Spinal cord (tissue), 10 donors: ENCODE measurements at places on chromosomes 3 and 15. TPM values are rescaled to one million over a fixed set of nuclear protein-coding genes. Genes with fewer than 3 reads are reported as not detected.

Gene WDR49
- total RNA-seq: 30.9 TPM

Gene MUC13
- not detected for total RNA-seq

Gene RGMA
- total RNA-seq: 20.7 TPM

Gene ACTC1
- total RNA-seq: 2.0 TPM

Gene NSUN3
- 33.8 TPM for total RNA-seq

- peak; percentile 34 for DNase-seq
- peaks cover 4% of the 10 kb centered on the region for H3K4me1 ChIP-seq
- H3K36me3 ChIP-seq: peaks cover 32% of the 10 kb centered on the region
- H3K27me3 ChIP-seq: no peaks in the 10 kb centered on the region
- no peak overlapping the region for H3K27ac ChIP-seq
Observed at GRCh38 chr3:53102601-53103147, 27.6 kb downstream of the RFT1 start.

GRCh38 chr3:46946856-46947545, 29.5 kb downstream of the CCDC12 start:
- peaks cover 21% of the 10 kb centered on the region for H3K4me1 ChIP-seq
- H3K4me3 ChIP-seq: no peak overlapping the region
- no peak for DNase-seq

DNA sequence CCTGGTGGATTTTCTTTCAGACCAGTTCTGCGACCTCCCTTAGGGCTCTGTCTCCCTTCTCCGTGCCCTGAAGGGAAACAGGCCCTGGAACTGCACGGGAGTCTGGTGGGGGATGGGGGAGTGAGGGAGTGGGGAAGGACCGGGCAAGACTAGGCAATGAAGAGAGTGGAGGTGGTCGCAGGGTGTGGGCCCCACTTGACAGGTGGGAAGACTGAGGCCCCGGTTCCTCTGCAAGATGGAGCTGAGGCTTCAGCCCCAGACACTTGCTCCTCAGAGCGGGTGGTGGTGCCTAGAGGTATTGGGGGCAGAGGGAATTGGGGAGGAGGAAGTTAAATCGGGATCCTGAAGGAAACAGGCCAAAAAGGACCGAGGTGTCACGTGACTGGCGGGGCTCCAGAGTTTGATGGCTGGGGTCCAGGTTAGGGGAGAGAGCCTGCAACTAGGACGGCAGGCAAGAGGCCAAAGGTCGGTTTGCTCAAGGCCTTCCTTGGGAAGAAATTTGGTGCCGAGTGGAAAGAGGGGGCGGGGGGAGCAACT, 597 bp upstream of the CAMK1 start:
- peak overlapping the region; percentile 86 for H3K27ac ChIP-seq
- H3K4me3 ChIP-seq: peak overlapping the region; percentile 48
- peaks cover 13% of the 10 kb centered on the region for H3K36me3 ChIP-seq

DNA sequence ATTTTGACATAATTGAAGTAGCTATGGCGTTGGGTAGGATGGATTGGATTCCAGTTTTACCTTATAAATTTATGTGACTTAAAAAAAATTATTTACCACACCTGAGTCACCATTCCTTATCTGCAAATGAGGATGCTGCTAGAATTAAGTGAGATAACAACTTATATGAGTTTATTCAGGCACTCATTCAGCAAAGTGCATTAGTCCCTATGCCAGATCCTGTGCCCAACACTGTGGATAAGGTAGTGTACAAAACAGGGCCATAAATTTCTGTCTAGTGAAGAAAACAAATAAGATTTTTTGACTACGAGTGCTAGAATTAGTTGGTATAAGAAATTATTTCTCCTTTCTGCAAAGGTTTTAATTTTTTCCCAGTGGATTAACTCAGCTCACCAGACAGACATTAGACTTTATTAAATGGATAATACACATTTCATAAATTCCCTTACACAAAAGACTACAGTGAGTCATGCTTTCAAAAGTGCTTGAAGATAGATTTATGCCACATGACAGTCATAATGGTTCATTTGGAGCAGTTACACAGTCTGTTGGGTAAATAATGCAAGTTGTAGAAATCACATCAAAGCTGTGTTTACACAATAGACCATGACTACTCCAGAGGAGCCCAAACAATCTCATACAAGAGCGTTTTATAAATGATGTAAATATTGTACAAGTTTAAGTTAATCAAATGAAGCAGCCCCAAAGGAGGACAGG, 129.9 kb upstream of the TGFBR2 start:
- no peaks in the 10 kb centered on the region for H3K36me3 ChIP-seq
- DNase-seq: no peak
- no peak overlapping the region for H3K27ac ChIP-seq
- H3K27me3 ChIP-seq: no peaks in the 10 kb centered on the region
- no peaks in the 10 kb centered on the region for H3K4me1 ChIP-seq

DNA sequence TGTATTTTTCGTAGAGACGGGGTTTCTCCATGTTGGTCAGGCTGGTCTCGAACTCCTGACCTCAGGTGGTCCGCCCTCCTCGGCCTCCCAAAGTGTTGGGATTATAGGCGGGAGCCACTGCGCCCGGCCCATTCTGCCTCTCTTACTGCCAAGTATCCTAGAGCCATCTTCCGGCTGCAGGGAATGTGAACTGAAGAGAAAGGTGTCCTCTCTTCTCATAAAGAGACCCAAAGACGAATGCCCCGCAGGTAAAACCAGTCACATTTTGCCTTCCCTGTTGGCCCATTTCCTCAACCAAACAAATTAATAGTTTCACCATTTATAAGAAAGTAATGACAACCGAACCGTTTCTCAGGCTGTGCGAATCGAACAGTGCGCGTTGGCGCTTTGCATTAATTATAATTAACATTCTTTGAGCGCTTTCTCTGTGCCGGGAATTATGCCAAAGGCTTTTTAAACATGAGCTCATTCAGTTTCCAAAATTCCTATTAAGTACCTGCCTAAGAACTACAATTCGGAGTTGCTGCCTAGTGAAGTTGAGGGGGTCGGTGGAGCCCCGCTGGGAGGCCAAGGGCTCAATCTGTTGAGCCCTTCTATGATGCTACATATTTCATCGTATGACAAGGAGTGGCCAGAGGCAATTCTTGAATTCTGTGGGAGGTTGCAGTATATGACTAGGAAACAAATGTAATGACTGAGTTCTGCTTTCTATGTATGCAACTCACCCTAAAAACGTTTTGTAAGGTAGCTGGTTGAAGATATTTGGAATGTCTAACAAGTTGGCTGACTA, 819 bp upstream of the RPL24 start:
- H3K27ac ChIP-seq: peak overlapping the region; percentile 95
- peaks cover 10% of the 10 kb centered on the region for H3K36me3 ChIP-seq
- DNase-seq: peak; percentile 21
- peak overlapping the region; percentile 92 for H3K4me3 ChIP-seq
- H3K27me3 ChIP-seq: no peaks in the 10 kb centered on the region

GRCh38 chr3:148964809-148965208, 26.5 kb upstream of the GYG1 start:
- no peaks in the 10 kb centered on the region for H3K36me3 ChIP-seq
- H3K27ac ChIP-seq: no peak overlapping the region
- H3K27me3 ChIP-seq: no peaks in the 10 kb centered on the region

- H3K4me3 ChIP-seq: no peak overlapping the region
- no peaks in the 10 kb centered on the region for H3K36me3 ChIP-seq
- H3K27me3 ChIP-seq: no peaks in the 10 kb centered on the region
- H3K4me1 ChIP-seq: no peaks in the 10 kb centered on the region
- no peak overlapping the region for H3K27ac ChIP-seq
- DNase-seq: no peak
Observed at GRCh38 chr15:55707518-55707917, 35.4 kb downstream of the PRTG start.

DNA sequence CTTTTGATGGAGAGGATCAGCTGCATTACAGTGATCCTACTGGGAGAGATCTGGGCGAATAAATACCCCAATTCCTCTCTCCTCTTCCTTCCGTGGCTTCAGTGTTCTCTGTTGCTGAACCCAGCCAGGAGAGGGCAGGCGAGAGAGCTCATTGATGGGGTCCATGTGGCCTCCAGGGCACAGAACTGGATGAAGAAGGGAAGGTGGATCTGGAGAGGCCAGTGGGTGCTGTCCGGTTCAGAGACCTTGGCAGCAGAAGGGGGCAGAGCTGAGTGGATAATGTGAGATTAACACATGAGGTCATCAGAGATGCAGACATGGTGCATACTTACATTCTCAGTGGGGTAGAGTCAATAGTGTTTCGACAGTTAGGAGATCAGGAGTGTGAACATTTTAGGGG, 193.6 kb downstream of the CLSTN2 start:
- no peak overlapping the region for H3K4me3 ChIP-seq
- no peaks in the 10 kb centered on the region for H3K36me3 ChIP-seq
- no peaks in the 10 kb centered on the region for H3K27me3 ChIP-seq
- peaks cover 3% of the 10 kb centered on the region for H3K4me1 ChIP-seq
- DNase-seq: no peak

- H3K36me3 ChIP-seq: peaks cover 4% of the 10 kb centered on the region
- no peak overlapping the region for H3K4me3 ChIP-seq
- no peaks in the 10 kb centered on the region for H3K27me3 ChIP-seq
Observed at GRCh38 chr3:196774848-196775422, 35.3 kb downstream of the PAK2 start.

DNA sequence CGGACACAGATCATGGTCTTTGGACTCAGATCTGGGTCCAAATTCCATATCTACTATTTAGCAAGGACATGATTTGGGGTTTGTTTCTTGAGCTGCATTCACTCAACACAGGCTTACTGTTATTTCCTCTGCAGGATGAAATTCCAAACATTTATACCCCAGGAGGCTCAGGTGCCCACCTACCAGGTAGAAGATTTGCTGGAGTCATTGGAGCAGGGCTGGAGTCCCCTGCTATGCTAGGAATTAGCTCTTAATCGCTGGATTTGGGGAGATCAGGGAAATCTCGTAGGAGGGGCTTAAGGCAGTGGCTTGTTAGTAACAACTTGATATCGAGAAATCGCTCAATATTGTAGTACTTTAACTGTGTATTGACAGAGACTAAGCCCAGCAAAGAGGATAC, 193.0 kb downstream of the IL20RB start:
- no peak overlapping the region for H3K4me3 ChIP-seq
- no peaks in the 10 kb centered on the region for H3K27me3 ChIP-seq
- no peak for DNase-seq
- H3K36me3 ChIP-seq: no peaks in the 10 kb centered on the region
- no peak overlapping the region for H3K27ac ChIP-seq

- H3K27ac ChIP-seq: no peak overlapping the region
- no peaks in the 10 kb centered on the region for H3K4me1 ChIP-seq
Observed at GRCh38 chr3:54731732-54732445, 196.0 kb downstream of the LRTM1 start.

- DNase-seq: no peak
- H3K27me3 ChIP-seq: no peaks in the 10 kb centered on the region
- H3K27ac ChIP-seq: no peak overlapping the region
- no peaks in the 10 kb centered on the region for H3K36me3 ChIP-seq
- peaks cover 4% of the 10 kb centered on the region for H3K4me1 ChIP-seq
Observed at GRCh38 chr3:127951276-127951675, 36.2 kb downstream of the KBTBD12 start.

DNA sequence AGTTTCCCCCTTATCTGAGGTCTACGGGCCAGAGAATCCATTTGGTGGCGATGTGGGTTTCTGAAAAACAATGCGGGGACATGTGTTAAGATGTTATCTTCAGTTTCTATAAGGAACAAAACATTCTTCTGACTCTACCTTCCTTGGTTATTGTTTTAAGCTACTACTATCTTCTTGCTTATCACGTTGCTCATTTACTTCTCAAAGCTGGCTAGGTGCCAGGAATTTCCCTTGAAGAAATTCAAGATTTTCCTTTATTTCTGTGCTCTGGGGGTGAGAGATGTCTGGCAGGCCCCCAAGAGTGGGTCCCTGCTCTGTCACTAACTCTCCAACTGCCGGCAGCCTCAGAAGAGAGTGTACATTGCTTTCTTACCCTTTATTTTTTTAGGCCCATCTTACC, 119.8 kb downstream of the RYR3 start:
- no peak overlapping the region for H3K4me3 ChIP-seq
- no peak for DNase-seq
- no peaks in the 10 kb centered on the region for H3K27me3 ChIP-seq
- no peak overlapping the region for H3K27ac ChIP-seq
- H3K4me1 ChIP-seq: no peaks in the 10 kb centered on the region
